NCI-H2029 treated with DMSO at 0.1 percent for 48 hours (cell line): ENCODE measurements at places on chromosomes 12 and 14.

DNA sequence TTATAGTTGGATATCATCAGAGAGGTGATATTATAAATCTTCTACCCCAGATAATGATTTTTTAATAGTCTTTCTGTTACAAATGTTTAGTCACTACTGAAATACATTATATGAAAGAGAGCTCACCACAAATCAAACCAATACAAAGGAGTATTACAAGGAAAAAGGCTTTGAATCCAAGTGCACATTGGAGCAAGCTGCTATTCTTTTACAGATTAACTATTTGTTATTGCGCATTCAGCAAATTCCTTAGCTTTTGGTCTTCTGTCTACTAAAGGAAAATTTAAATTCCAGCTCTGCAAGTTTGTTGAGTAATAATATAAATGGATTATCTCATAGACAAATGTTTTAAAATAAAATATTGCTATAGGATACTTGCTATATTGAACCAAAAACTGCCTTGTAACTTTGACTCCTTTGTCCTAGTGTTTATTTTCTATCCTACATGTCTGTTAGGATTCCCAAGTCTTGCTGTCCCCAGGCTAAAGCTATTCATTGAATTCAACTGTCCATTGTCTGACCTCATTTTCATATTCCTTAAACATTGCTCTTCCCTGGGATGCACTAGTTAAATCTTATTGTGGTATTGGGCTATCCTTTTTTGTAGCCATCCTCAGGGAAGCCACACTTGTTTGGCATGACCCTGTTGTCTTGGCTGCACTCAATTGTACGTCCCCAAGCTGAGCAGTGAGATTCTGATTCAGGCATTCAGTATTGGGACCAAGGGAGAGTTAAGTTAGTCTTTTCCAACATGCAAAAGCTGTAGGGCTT is 41.5 kb downstream of the PDE3A start:
- no peak for DNase-seq

DNA sequence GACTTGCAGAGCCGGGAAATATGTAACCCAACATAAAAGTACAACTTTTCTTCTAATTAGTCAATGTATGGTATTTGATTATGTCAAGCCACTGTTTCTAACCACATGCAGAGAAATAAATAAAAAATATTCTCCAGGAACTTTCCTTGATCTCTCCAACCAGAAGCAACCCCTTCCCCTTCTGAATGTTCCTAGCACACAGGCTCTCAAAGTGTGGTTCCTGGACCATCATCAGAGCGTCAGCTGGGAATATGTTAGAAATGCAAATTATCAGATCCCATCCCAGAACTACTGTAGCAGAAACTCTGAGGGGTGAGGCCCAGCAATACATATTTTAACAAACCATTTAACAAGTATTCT is 21.0 kb upstream of the ITPR2 start:
- no peak for DNase-seq

DNA sequence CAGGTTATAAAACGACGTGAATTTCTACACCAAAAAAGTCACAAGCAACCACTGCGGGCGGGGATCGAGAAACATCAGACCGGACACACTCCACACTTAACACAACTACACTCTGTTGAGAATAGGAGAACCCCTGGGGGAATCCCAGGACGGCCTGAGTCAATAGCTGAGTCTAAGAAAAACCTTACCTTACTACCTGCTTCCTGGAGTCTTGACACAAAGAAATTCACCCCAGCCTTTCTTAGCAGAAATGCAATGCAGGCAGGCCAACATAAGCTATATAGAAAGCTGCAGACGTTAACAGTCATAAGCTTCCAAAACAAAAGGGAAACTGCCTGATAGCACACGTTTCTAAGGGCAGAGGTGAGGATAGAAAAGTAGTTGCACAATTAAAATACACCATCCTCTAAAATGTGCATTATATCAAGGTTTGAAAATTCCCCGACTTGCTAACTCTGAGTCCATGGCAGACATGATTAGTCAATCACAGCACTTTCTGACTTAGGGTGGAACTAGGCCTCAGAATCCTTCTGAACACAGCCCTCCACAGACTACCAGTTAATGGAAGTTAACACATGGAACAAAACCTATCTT is 68.0 kb downstream of the CCDC88C start:
- no peak for DNase-seq

DNA sequence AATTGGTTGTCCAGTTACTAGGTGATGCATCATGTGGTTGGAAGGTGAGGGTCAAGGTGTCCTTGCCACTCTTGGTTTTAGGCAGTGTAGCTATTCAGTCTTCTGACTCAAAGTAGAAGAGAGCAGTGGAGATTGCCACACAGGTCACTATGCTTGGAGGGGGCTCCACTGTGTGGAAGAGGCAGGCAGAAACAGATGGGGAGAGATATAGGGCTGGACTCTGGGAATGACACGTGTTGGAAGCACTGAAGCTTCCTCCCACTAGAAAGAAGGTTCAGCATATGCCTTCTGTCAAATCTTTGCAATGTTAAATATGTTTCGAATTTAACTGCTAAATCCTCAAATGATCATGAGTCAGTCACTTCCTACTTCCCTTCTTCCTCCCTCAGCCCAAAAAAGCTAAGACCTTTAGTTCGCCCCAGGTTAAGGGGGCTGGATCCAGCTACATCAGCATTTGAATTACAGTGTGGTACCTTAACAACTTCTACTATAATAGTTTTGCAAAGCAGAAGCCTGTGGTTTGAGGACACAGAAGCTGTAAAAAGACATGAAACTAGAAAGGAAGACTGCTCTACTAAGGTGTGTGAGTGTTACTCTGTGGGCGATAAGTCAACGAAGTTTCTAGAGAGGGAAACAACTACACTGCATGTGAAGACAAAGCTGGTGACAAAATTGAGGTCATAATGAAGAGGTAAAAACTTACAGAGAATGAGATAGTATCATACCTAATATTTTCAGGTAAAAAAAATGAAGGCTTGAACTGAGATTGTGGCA is 228.0 kb downstream of the NELL2 start:
- no peak for DNase-seq

DNA sequence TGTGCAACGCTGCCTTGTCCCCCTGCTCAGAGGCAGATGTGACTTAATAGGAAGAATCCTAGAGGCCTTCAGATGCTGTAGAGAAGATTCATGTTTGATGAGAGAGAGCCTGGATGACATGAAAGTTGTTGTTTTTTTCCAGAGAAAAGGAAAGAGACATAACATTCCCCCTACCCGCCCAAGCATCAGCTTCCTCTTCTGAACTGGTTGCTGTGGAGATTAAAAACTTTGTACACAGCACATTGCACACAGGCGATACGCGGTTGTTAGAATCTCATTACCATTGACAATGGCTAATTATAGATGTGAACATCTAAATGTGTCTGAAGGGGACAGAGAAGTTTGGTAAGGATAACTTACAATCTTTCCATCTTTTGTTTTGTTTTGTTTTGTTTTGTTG is 13.6 kb upstream of the ETFBKMT start:
- no peak for DNase-seq

DNA sequence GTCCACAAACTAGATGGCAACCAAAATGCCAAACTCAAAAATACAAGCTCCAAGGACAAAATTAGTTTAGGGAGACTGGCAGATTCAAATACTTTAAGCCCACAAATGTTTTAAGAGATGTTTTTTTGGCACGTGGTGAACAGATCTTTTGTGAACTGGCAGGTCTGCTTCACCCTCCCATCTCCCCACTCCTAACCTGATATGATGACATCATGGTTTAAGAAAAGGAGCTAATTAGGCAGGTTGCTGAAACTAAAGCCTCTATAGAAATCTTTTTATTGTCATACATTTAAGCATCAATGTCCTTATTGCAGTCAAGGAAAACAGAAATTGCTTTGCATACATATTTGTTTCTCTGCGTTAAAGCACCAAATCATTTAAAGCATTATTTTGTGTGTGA is 5.8 kb downstream of the LRIG3 start:
- DNase-seq: peak; percentile 47

DNA sequence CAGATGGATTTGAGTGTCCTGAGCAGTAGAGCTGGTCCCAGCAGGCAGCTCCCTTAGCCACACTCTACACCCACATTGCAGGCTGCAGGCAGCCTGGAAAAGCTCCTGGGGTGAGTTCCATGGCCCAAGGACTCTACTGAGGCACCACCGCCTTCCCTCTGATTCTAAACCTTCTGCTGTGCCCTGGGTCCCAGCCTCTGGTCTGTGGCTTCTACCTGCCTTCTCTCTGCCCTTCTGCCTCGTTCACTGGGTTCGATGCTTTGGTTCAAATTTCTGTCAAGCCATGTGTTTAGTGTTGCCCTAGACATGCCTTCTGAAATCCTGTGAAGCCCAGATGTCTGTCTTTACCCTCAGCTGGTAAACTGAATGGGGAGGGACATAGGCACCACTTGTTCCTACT is 1.5 kb upstream of the FGF6 start:
- no peak for DNase-seq

DNA sequence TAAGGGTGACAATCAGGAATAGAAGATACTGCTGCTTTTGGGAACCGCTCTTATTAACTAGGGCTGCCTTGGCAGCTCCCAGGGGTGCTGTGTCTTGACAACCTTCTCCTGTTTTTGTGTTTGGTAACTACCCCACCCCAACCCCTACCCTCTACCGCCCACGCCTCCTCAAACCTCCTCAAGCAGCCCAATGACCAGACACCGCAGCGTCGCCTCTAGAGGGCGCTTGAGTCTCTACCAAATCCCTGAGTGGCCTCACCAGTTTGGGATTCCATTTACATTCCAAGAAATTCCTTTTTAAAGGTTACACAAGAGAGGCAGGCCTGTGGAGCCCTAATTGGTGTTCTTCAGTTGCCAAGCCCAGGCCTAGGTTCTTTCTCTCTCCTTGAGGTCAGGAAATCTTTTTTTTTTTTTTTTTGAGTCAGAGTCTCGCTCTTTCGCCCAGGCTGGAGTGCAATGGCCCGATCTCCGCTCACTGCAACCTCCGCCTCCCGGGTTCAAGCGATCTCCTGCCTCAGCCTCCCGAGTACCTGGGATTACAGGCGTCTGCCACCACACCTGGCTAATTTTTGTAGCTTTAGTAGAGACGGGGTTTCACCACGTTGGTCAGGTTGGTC is 72.4 kb upstream of the USP44 start:
- no peak for DNase-seq

DNA sequence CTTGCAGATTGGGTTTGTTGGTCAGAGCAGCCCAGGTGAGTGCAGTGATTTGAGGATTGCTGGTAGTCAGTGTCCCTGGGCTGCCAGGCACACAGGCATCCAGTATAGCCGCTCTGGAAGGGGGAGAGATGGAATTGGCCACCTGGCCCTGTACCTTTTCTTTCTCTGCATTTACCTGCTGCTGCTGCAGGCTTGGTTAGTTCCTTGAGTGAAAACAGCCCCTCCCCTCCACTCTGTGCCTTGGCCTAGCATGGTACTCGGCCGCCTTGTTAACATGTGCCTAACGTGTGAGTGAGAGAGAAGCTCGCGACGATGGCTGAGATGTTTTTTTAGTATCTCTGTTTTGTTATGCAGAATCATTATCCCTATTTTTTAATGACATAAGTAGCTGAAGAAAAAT is 49.3 kb upstream of the AMN start:
- no peak for DNase-seq

- no peak for DNase-seq
These were observed 76.3 kb downstream of the CMAS start for GRCh38 chr12:22122359-22122758.

GRCh38 chr12:56948881-56949280 is 8.5 kb downstream of the RDH16 start:
- no peak for DNase-seq

DNA sequence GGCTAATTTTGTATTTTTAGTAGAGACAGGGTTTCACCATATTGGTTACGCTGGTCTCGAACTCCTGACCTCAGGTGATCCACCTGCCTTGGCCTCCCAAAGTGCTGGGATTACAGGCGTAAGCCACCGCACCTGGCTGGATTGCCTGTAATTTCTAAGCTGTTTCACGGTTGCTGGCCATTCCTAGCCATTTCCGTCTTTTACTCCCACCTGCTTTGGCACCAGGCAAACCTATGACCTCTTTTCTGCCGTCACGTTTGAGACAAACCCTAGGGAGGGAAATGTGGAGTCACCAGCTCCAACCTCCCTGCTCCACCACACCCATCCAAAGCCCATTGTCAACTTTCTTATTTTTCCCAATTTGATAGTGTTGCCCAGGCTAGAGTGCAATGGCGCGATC is 1.2 kb downstream of the GPR132 start:
- no peak for DNase-seq

DNA sequence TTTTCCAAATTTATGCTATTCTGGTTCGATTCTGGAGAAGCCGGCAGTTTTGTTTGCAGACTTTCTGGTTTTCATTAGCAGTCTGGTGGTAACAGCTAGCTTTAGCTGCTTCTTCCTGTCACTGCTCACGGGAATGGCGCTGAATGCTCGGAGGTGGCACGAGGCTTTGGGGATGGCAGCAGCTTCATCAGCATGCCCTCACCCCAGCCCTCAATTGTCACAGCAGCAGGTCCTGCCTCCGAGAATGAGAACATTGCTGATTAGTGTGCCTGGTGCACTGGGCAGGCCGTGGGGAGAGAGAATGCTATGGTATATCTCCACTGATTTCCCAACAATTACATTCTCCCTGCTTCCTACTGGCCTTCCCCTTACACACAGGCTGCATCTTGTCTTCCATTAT is 73.6 kb downstream of the SAMD4A start:
- no peak for DNase-seq

- DNase-seq: no peak
These were observed 98.8 kb downstream of the DAD1 start for GRCh38 chr14:22489957-22490950.

DNA sequence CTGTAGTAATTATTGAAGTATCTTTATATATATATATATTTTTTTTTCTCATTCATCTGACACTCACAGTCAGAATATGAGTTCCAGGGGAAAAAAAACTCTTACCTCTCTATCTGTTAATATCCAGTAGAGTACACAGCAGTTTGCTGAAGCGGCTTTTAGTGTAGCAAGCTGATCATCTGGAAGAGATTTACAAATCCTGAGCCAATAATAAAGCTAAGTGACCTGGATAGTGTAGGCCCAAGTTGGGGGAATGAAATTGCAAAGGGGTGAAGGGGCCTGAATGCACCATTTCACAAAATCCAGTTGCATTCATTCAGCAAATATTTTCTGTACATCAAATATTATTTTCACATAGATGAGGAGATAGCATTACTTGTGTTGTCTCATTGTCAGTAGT is 234.6 kb upstream of the FLRT2 start:
- no peak for DNase-seq

DNA sequence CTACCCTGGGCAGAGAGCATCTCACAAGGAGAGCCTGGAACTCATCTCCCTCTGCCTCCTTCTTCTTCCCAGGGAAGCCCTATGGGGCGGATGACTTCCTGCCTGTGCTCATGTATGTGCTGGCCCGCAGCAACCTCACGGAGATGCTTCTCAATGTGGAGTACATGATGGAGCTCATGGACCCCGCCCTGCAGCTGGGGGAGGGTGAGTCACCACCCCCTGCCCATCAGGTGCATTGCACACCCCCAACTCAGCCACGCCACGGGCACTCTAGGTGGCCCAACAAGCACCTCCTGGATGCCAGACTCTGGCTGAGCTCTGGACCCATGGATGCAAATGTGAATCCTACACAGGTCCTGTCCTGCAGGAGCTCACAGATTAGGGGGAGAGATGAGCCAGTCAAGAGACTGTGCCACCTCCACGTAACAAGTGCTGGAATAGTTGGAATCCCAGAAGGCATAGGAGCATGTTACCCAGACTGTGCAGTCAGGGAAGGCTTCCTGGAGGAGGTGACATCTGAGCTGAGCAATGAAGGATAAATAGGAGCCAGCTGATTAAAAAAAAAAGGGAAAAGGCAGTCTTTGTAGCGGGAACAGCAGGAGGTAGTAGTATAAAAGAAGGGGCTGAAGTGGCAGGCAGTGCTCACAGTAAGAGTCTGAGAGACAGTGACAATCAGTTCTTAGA is 71.9 kb downstream of the LGMN start:
- no peak for DNase-seq

GRCh38 chr12:124752437-124753227 is 111.0 kb downstream of the SCARB1 start:
- DNase-seq: no peak
